Ovary (tissue), 10 donors: ENCODE measurements at places on chromosomes 16 and 17. TPM values are rescaled to one million over a fixed set of nuclear protein-coding genes. Genes with fewer than 3 reads are reported as not detected.

KCNJ16 gene
- total RNA-seq = 0.12 TPM

CD300E gene
- total RNA-seq = 0.32 TPM

SLC16A13 gene
- 0.71 TPM for total RNA-seq

C16orf95 gene
- total RNA-seq = 3.1 TPM

MAF gene
- total RNA-seq = 196 TPM

ADGRG1 gene
- total RNA-seq = 6.4 TPM

ZFPM1 gene
- 6.6 TPM for total RNA-seq

GSDMA gene
- total RNA-seq = not detected

SHISA9 gene
- not detected for total RNA-seq

PRAC1 gene
- total RNA-seq = not detected

SYT17 gene
- 0.36 TPM for total RNA-seq

SLC35G3 gene
- total RNA-seq = not detected

KRT27 gene
- not detected for total RNA-seq

WNT3 gene
- 0.23 TPM for total RNA-seq

- DNase-seq = no peak
Observed at GRCh38 chr17:69560987-69561441, 146.5 kb downstream of the MAP2K6 start.

- no peak for DNase-seq
Observed at GRCh38 chr16:76946879-76947278, 244.1 kb upstream of the MON1B start.

DNA sequence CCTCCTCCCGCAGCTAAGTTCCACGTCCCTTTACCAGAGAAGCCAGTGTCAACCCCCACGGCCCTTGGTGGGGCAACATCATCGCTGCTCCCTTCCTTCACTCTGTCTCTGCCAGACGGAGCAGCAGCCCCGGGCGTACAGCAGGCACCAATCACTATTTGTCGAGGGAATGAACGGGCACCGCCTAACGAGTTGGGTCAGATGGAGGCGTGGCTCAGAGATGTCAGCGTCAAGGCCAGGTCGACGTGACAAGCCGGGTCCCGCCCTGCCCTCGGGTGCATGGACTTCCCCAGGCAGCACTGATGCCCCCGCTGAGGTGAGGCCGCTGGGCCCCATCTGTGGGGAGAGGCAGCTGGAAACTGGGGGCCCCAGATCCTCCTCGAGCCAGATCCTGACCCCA lies 50.0 kb downstream of the CBFA2T3 start:
- DNase-seq = no peak

GRCh38 chr17:51152766-51153209 lies 571 bp upstream of the NME1 start:
- DNase-seq = no peak

DNA sequence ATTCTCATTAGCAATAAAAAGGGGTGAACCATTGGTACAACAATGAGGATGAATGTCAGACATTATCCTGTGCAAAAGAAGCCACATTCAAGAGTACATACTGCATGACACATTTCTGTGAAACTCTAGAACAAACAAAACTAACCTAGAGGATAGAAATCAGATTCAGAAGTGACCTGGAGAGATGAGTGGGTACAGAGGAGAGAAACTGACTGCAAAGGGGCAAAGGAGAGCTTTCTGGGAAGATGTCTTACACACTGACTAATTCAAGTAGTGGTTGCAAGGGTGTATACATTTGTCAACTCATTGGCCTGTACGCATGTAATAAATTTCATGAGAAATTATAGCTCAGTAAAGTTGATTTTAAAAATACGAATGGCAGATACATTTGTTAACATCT lies 115.6 kb downstream of the GAS7 start:
- DNase-seq = no peak

DNA sequence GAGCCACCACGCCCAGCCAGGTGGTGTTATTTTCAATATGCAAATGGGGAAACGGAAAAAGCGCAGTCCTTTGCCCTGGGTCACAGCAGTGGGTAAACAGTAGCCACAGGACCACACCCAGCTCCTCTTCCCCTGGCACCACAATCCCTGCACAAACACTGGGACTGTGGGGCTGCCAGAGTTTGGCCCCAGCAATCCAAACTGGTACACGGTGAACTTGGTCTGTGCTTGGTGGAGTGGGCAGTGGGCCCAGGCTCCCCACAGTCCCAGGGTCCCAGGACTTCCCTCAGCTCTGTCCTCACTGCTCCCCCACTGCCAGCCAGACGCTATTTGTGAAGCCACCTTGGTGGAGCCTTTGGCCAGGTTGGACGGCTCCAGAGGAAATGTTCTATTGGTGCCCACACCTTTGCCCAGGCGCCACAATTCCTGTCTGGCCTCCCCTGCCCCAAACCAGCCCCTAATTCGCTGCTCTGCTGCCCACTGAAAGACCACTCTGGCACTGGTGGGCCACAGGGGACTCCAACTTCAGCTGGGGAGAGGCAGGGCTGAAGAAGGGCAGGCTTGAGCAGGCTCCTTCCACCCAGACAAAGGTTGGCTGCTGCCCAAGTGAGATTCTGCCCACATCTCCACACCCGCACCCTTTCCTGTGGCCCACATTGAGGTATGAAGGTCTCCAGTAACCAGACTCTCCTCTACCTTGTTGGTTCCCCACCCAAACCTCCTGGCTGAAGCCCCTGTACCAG lies 2.1 kb downstream of the CHAD start:
- no peak for DNase-seq

DNA sequence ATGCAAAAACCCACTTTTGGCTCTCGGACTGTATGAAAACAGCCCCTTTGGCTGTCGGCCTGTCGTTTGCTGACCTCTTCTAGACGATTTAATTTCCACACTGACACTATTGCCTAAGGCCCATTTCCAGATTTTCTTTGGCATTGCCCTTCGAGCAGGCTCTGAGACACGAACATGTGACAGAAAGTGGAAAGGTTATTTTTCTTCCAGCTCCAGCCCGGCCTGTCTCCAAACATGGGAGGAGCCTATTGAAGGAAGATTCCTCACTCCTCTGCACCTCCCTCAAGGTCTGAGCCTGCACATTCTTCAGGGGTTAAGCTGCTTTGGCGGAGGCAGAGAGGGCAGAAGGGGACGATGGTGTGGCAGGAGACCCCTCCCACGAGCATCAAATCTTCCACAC lies 85.9 kb upstream of the FOXF1 start:
- DNase-seq = no peak

- DNase-seq = peak; percentile 3
Observed at GRCh38 chr17:219696-220095, 38.2 kb upstream of the DOC2B start.

- no peak for DNase-seq
Observed at GRCh38 chr17:78598013-78598471, 20.8 kb upstream of the DNAH17 start.

GRCh38 chr17:72090108-72090507 lies 30.7 kb upstream of the SOX9 start:
- DNase-seq = no peak

DNA sequence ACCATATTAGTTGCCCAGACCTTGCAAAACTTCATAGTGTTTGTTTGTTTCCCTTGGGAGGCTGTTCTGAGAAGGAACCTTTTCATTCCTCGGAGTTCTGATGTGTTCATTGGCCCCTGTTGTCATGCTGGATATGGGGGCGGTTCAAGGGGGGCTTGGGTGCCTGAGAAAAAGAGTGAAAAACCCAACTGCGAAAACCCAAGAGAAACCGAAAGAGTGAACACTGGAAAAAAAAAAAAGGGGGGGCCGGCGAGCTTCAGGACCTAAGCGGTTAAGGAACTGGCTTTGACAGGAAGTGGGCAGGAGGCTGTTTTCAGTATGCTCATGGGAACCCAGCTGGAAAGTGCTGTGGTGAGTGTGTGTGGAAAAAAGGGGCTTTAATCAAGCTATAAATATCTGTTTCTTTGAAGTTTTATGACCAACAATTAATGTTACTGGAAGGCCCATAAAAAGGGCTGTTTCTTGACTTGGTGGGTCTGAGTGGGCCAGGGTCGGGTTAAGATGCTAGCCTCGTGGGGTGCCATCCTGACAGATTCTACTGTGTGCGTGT lies 510.7 kb downstream of the MAF start:
- no peak for DNase-seq

GRCh38 chr17:29615492-29616299 lies 7.0 kb downstream of the CORO6 start:
- DNase-seq = peak; percentile 88

GRCh38 chr17:64781810-64782555 lies 119.9 kb upstream of the SMURF2 start:
- DNase-seq = no peak

GRCh38 chr17:48571826-48572417 lies 6.2 kb downstream of the HOXB4 start:
- no peak for DNase-seq

GRCh38 chr16:24358117-24358516 lies 102.0 kb downstream of the CACNG3 start:
- no peak for DNase-seq

- no peak for DNase-seq
Observed at GRCh38 chr17:22703786-22704441, 1011.6 kb downstream of the KCNJ18 start.

- DNase-seq = no peak
Observed at GRCh38 chr17:37338847-37339246, 36.9 kb upstream of the C17orf78 start.

DNA sequence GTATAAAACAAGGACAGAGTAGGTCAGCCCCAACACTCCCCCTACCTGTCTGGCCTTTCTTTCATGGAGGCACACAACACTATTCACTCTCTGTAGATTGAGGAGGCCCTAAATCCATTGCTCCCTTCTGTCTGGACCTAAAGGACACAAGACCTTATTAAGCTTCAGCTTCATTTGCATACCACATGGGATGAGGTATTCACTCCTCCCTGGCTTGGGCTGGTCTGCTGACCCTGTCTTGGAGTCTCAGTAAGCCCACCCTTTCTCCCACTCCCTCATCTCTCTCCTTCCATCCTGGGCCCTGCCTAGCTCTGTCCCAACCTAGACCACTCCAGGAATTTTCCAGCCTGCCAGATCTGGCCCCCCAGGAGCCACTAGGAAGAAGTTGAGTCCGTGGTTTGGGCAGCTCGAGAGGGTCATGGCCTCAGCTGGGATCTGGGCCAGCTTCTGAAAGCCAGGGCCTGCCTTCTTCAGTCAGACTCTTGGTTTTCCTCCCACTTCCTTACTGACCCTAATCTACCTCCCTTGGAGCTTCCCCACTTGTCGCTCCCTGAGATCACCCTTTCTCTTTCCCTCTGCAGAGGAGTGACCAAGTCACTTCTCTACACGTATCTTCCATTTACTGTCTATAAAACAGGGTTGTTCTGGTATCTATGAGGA lies 6.5 kb upstream of the LLGL1 start:
- DNase-seq = peak; percentile 59

- no peak for DNase-seq
Observed at GRCh38 chr17:5042157-5043022, 7.2 kb upstream of the SLC52A1 start.

DNA sequence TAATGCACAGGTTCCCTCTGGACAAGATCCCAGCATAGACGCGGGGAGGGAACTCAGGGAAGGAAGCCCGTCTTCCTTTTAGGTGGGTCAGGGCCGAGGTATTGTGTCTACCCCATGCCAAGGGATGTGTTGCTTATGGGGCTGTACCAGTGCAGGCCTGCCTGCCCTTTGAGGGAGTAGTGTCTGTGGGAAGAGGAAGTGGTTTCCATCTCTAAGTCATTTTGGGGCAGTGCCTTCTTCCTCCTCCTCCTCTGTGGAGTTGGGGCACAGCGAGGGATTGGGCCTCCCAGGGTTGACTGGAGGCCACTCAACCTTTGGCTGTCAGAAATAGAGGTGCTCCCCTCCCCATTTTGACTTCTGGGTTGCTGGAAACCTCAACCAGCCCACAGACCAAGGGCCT lies 26.5 kb downstream of the GJD3 start:
- DNase-seq = no peak

DNA sequence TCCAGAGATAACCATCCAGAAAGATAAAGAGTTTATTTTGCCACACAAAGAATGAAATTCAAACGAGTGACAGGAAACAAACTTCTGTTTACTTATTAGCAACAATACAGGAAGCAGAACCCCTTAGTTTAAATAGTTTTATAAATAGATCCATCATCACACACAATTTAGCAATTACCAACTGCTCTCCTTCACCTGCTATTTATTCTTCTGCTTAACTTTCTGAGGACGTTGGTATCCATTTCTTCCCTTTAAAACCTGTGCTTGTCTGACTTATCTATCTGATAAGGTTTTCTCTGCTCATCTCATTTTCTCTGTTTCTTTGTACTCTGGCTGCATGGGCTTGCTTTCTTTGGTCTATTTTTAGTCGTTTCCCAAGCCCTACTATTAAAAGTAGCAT lies 4.3 kb upstream of the ADAMTS18 start:
- no peak for DNase-seq

DNA sequence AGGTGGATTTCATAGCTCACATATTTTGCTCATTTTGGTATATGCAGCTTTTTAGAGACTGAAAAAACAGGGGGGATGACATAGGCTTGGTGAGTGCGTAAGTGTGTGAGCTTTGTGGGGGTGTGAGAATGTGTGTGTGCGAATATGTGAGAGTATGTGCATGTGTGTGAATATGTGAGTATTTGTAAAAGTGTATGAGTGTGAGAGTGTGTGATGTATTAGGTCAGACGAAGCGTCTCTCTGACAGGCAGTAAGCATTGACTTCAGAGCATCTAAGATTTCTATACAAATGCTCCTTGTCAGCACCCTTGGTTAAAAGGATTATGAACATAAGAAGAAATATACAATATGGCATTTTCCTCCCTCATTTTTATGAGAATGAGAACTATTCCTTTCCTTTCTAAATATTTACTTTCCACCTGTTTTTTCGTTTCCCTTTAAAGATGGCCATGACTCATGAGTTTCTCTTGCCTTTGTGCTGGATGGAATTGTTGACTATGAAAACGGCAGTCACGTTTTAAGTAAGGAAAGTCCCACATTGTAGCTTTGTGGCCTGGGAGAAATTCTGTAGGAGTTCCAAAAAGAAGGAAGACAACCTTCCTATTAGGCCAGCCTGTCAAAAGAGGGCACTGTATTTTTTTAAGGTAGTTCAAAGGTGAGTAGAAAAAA lies 276.4 kb downstream of the FOXL1 start:
- no peak for DNase-seq

- no peak for DNase-seq
Observed at GRCh38 chr17:42321555-42321954, 33.3 kb downstream of the STAT5A start.
